AG08395 (cell line): ENCODE measurements at places on chromosomes 5 and 9.

- DNase-seq, result peak; percentile 83
Measured at GRCh38 chr5:10111571-10111970, 138.1 kb downstream of the ATPSCKMT start.

GRCh38 chr9:136849960-136850865 is 1.0 kb downstream of the PHPT1 start:
- DNase-seq, result no peak

- no peak for DNase-seq
Measured at GRCh38 chr5:59729820-59730219, 163.7 kb downstream of the PDE4D start.

DNA sequence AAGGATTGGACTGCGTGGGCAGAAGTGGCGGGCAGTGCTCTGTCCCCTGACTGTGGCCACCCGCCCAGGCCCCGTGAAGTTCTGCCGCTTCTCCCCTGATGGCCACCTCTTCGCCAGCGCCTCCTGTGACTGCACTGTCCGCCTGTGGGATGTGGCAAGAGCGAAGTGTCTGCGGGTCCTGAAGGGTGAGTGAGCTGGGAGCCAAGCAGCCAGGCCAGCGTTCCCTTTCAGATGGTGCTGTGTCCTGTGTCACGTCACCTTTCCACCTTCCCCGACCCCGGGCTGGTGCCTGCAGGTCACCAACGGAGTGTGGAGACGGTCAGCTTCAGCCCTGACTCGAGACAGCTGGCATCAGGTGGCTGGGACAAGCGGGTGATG is 2.3 kb downstream of the WDR38 start:
- no peak for DNase-seq

- DNase-seq, result no peak
Measured at GRCh38 chr9:130688072-130688471, 5.5 kb upstream of the EXOSC2 start.

GRCh38 chr5:11214864-11215644 is 454.0 kb upstream of the DAP start:
- DNase-seq, result no peak

DNA sequence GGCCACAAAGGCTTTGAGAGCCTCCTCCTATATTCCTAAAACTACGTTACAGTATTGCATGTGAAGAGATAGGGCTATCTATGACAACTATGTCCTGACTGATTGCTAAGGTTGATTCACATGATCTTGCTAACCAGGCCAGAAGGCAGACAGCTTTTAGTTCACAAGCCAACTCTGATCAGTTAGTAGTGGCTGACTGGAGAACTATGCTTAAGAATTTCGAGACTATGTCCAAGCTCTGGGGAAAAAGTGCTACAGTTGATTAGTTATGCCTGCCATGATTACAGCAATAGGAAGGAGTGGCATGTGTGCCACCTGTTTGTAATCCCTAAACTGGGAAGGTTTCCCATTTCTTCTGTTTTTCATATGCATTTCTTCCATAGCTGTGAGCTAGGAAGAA is 223.4 kb downstream of the DOCK8 start:
- no peak for DNase-seq

- DNase-seq, result peak; percentile 63
Measured at GRCh38 chr9:16515879-16516301, 354.6 kb downstream of the BNC2 start.

GRCh38 chr5:115599502-115599901 is 2.8 kb downstream of the TICAM2 start:
- DNase-seq, result peak; percentile 60

DNA sequence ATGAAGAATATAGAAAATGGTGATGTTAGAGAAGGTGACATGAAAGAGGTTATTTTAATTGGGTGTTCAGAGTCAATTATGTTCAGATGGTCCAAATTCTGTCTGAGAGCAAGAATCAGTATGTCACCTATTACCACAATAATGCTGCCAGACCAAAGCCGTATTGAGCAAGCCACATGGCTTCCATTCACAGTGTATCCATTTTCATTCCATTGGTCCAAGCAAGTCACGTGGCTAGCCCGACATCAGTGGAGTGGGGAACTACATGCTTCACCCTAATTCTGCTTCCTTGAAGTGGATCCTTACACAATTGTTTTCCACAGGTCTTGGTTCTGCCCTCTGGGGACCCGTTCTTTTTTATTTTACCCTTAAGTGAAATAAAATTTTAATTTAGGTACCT is 413.5 kb downstream of the EBF1 start:
- DNase-seq, result no peak

DNA sequence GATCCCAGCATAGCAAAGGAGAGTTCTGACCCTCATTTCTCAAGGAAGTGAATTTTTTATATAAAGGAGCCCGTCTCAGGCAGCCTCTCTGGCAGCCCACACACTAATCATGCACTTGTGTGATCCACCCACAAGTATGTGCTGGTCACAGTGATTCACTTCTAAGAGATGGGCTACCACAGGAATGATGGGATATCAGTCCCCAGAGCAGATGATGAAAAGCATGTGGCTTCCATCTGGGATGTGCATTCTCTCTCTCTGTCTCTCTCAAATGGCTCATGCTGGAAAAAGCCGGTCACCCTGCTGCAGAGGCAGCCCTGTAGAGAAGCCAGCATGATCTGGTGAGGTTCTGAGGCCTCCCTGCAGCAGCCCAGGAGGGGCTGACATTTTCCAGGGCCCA is 74.2 kb upstream of the ADCY2 start:
- DNase-seq, result peak; percentile 95

DNA sequence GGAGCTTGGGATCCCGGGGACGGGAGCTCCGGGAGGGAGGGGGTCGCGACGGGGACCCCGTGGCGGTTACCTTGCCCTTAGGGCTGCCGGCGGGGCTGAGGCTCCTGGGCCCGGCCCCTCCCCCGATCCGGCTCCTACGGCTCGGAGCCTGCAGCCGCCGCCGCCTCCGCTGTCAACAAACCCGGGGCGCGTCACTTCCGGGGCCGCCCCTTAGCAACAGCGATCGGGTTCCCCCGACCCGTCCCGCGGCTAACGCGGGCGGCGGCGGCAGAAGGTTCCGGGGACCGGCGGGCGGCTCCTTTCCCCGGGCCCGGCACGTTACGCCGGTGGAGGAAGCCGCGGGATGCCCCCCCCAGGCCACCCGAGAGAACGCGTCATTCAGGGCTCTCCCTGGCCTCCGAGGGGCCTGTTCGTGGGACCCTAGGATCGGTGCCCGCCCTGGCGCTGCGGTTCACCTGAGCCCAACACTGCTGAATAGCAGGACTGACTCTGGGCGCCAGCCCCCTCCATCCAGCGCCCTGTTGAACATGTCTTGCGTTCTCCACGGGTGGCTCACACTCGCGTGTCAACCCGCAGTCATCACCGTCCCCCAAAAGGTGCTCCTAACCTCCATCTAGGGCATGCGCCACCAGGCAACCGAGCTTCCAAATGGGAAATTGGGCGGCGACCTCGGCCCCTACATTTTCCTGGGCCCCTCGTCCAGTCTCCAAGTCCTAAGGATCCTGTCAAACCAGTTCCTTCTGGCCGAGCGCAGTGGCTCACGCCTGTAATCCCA is at the start of gene ZER1:
Gene ZER1 (minus strand): TSS at position 183 of the 775 bp plus-strand sequence. CDS start 16,362 bp downstream, outside the sequence.
- DNase-seq, result peak; percentile 98

DNA sequence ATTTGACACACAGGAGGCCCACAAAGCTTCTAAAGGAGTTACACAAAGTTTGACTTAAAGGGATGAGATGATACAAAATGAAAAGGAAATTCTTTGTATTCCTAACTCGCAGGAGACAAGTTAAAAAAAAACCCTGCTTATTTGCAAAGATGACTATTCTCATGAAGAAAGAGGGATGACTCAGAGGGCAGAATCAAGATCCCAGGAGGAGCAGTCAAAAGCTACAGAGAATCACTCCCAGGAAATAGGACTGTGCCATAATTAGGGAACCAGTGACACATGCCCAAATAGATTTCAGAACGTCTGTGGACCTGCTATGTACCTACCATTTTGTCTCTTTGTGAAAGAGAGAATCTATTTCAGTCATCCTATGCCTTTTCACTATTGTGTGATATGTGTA is 103.5 kb upstream of the ARRDC3 start:
- DNase-seq, result no peak

DNA sequence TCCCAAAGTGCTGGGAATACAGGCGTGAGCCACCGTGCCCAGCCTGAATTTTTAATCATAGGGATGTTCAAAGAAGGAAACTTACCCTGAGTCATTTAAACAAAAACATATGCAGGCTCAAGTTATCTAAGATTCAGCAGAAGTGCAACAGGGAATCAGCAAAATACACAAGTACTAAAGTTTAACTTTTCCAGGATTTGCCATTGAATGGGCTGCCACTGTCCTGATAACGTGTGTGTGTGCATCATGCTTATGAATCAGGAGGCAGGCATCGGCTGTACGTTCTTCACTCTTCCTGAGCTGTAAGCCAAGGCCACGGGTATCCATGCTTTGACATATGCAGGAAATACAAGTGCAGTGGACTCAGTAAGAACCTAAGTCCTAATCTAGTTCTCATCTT is 48.8 kb upstream of the FST start:
- peak; percentile 15 for DNase-seq

DNA sequence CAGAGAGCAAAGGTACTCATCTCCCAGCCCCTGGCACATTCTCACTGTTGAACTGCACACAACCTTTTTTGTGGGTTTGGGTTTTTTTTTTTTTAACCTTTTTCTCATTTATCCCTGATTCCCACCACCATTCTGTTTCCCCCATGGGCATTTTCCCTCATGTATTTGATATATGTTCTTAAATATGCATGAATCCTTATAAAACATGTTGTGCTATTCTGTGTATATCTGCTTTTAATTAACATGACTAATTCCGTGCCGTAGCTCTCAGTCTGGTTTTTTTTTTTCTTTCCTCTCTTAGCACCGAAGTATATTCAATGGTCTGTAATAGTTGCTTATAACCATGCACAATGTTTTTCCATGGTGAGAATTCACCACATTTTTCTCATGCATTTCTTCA is 204.5 kb downstream of the RGS3 start:
- peak; percentile 63 for DNase-seq

DNA sequence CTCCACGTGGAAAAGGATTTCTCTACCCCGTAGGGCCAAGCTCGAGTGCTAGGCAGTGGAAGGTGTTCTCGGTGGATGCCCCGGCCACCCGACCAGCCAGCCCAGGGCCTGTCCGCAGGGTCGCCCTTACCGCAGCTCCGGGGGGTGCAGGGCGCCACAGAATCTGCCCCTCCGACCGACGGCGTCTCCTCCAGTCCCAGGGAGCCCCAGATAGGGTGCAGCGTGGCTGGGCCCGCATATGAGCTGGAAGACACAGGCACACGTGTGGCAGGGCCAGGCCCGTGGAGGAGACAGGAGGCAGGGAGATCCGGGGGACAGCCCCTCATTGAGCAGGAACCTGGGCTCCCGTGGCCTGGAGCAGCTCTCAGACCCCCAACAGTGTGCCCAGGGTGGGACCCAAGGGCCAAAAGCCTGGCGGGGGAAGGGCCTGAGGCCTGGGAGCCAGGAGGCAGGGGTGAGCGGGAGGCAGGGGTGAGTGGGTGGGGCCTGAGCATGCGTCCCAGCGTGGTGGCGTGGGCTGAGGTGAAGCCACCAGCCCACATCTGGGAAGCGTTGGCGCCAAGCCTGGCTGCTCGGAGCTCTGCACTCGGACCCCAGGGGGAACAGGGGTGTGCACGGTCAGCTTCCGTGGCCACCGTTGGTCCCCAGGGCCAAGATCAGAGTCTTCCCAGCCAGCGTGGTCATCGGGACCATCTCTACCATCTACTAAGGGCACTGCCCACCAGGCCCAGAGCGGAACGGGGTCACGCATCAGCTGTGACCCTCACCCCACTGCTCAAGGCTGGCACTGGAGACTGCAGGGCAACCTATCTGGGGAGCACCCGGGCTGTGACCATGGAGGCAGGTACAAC is 22.2 kb downstream of the CCDC187 start:
- DNase-seq, result no peak

DNA sequence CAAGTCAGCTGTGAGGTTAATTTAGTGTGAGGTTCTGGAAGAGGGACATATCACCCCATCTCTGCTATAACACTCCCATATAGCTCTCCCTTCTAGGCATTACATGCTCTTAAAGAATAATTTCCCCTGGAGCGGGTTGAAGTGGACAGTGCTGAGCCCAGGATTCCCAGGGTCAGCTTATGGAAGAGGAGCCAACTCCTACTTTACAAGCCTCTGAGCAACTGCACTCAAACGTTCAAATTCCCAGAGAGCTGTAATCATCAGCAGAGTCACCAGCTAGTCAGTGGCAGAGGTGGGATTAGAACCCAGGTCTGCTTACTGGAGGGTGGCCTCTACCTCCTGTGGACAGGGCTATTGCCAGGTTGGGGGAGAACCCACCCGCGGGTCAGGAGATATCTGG is 1.4 kb downstream of the NEURL1B start:
- DNase-seq, result no peak

GRCh38 chr5:83927140-83927733 is 206.6 kb upstream of the HAPLN1 start:
- peak; percentile 52 for DNase-seq

DNA sequence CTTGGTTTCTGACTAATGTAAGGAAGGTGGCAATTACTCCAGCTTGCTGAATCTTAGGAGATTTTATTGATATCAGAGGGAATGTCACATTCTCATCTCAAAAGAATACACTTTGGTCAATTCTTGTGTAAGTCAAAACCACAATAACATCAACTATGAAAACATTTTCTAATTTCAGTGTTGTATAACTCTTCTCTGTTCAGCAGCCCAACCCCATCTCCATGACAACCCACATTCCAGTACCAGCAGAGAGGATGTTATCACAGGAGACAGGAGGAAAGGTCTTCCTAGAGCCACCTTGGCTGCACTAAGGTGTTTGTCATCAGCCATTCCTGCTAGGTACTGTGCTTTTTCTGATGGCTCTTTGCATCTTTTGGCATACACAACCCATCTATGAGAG is 529.1 kb upstream of the BRINP1 start:
- peak; percentile 59 for DNase-seq

DNA sequence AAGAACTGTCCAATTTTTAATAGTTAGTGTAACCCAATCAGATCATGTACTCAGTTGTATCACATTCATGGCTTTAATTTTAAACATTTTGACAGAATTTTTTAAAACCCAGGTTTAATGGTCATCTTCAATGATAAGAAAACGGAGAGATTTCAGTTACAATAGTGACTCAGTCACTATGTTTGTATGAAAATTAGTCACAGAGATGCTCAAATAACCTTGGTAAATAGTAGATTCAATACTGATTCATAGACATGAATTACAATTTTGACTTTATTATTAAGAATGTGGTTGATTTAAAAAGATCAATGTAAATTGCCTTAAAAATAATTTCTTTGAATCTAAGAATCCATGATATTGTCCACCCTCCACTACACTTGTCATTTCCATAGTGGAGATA is 64.6 kb upstream of the TYRP1 start:
- no peak for DNase-seq

DNA sequence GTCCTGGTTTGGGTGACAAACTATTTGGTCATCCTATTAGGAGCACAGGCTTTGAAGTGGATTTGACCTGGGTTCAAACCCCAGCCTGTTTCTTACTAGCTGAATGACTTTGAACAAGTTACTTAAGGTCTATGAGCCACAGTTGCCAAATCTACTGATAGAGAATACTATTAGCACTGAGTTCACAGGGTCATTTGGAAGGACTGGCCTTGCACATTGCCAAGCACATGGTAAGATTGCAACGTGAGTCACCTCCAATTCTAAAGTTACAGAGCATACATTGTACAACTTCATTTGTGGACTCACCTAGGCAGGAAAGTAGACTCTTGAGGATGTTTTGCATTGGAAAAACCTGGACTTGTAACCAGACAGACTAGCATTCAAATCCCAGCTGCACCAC is 38.9 kb downstream of the MFAP3 start:
- DNase-seq, result peak; percentile 29

GRCh38 chr5:15929611-15930263 is 249.9 kb downstream of the MARCHF11 start:
- peak; percentile 83 for DNase-seq

- no peak for DNase-seq
Measured at GRCh38 chr9:99573886-99574285, 247.8 kb upstream of the NR4A3 start.

GRCh38 chr5:42949348-42950115 is 90.6 kb downstream of the ANXA2R start:
- DNase-seq, result peak; percentile 70
